ENCODE measurements at places on chromosomes 2 and 18.

DNA sequence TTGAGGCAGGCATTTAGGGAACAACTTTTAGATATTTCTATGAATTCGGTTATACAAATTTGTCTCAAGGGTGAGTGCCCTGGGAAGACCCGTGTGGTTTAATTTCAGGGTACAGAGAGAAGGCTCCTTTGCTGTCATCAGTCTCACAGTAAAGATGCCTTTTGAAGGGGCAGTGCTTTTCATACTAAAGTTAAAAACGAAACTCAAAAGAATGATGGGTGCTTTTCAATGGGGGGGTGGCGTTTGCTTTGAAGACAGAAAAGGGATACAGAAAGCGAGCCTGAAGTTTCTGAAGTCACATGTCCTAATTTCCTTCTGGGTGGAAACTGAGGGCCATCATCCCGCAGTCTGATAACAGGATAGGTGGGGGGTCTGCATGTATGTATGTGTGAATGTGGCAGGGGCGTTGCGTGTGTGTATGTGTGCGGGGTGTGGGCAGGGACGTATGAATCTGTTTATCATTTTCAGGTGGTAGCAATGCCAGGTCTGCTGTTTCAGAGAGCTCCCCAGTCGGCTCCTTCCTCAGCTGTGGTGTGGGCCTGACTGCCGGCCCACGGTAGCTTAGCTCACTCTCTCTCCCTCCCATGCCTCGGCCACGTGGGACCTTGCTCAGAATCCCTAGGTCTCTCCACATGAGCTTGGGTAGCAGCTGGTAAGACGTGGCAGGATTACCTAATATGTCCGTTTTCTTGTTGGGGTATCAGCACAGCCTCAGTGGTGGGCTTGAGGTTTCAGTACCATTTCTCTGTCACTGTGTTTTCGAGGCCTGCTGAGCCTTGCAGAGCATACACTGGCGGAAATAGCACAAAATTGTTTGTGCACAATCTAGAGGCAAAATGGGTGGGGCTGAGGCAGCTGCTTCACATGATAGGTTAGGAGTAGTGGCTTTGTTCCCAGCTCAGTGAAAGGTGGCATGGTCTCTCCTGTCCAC lies 32.7 kb downstream of the ARHGAP25 start:
- peak; percentile 19 for DNase-seq

DNA sequence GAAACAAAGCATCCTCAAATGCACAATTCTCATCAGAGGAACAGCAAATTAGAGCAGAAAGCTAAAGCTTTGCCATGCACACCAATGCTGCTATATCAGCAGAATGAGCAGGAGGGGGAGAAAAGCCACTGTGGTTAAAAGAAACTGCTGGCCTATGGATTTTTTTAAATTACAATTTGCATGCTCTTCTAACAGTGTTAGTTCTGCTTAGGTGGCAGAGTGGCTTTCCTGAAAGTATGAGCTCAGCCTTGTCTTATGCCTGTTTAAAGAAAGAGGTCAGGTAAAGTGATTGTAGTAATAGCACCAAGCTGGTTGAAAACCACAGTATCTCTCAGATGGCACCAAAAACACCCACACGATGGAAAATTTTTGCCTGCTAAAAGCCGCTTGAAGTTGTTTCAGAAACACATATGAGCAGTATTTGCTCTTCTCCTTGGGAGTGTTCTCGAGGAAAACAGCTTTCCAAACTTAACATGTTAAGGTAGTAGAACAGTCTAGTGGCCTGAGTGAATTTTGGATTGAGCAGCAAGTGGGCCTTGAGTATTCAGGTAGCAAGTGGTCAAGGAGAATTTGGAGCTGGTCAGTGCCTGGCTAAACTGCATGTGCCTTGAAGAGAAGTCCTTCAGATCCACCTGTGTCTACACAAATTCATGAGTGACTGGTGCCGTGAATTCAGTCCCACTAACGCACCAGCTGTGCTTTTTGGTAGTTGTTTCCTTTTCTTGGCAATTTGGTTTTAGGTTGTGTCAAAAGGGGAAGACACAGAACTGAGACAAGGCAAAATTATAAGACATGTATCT lies 19.6 kb upstream of the NDUFV2 start:
- no peak for DNase-seq

DNA sequence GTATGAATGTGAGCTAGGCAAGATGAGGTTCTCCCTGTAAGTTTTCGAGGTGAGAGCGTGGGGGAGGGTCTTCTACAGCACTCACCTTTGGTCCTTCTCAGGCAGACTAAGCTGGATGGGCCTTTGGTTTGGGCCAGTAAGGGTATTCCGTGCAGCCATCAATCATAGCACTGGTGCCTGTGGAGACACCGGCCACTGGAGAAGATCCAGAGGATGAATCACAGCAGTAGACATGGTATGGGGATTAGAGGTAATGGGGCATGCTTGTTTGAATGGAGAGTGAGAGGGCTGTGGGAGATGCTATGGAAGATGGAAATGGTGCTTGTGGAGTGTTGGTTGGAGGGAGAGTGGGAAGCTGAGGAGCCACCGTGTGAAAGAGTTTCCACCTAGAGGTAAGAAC lies 16.1 kb downstream of the MAPRE3 start:
- DNase-seq, result no peak

DNA sequence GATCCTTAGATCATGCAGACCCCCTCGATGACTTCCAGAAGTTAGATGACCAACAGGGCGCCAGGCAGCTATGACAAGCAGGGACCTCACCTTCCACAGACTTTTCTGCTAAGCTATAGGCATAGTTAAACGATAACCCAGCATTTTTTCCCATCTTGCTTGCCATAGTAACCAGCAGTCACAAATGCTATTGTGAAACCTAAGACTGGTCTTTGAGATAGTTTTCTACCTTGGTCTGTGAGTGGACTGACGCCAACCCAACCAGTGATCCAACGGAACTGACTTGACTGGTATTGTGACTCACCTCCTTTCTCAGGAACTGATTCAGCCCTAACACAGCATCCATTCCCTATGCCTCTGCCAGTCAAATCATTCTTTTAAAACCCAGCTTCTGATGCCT lies 361.2 kb downstream of the LRRTM4 start:
- DNase-seq, result no peak

DNA sequence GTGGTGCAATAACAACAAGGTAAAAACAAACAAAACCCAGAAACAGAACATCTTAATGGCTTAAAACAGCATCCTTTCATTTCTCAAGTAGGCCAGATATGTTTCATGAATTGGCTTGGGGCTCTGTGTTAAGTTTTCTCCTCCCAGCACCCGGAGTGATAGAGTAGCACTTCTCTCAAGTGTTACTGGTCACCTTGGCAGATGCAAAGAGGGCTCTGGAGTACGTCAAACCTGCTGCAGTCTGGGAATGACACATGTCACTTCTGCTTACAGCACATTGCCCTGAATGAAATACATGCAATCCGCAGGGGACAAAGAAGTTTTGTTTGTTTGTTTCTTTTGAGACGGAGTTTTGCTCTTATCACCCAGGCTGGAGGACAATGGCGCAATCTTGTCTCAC lies 639.3 kb downstream of the CNTNAP5 start:
- DNase-seq, result no peak

DNA sequence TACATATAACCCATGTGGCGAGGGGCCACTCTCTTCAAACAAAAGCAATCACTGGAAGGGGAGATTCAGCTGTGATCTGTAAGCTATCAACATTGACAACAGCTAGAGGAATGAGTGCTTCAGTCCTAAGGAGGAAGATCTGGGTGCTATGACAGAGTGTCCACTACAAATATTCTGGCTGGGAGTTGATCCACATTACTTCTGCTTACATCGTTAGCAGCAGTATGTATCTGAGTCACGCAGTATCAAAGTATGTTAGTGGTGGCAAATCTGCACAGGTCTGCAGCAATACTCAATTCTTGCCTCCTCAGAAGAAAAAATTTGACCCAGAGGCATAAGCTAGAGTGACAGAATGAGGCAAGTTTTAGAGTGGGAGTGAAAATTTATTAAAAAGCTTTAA lies 267.0 kb downstream of the PTH2R start:
- no peak for DNase-seq

DNA sequence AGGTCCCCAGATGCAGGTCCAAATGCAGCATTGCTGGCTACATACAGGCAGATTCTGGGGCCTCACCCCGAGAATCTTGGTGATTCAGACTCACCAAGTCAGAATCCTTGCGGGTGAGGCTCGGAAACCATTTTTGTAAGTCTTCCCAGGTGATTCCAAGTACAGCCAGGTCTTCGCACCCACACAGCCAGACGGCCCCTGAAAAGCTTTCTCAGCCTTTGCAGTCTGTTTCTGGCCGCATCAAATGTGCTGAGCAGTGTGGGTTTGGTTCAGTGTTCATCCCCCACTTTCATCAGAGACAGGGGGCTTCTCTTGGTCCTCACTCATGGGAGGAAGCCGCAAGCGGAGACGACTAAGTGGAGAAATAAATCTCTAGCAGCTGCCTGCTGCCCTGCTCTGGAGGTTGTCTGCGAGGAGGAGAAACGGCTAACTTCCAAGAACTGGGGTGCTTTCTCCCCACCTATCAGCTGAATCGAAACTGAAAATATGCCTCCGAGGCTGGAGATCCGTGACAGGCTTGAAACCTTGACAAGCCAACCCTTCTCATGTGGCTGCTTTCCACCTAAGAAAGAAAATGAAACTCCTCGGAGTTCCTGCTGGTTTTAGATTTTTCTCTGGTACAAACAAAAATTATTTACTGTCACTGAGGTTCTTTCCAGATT lies 8.9 kb upstream of the TMEM185B start:
- peak; percentile 15 for DNase-seq

- no peak for DNase-seq
Observed at GRCh38 chr18:27428120-27428519, 243.0 kb upstream of the CHST9 start.

GRCh38 chr18:40921845-40922629 lies 1033.0 kb upstream of the PIK3C3 start:
- no peak for DNase-seq

DNA sequence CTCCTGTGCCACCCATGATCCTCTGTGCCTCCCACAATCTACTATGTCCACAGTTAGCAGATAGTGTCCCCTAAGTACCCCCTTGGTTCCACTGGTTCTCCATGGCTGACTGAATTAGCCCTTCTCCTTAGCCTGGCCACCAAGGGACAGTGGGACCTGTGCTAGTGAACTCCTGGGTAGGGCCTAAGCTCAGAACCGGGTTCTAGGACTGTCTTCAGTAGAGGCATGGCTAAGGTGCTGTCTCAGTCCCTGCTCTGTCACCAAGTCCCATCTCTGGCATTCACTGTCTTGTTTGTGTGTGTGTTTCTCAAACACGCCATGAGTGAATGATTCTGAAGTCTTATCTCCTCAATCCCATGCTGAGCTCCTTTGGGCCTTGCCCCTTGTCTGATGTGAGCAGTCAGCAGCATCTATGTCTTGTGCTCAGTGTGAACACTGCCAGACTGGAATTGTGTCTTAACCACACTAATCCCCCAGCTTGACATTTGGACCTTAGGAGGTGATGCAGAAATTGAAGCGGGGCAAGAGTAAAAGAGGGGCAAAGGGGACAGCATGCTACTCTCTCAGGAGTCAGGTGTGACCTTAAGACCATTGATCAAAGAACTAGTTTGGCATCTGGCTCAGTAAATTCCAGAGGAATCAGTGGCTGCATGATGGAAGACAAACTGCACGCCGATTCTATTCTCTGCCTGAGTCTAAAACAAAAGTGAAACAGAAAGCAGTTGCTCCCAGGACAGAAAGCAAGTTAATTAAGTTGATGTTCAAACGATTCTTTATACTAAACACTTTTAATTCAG lies 190.5 kb downstream of the ALPK2 start:
- DNase-seq, result no peak

- DNase-seq, result no peak
Observed at GRCh38 chr2:152594022-152594766, 123.1 kb downstream of the PRPF40A start.

DNA sequence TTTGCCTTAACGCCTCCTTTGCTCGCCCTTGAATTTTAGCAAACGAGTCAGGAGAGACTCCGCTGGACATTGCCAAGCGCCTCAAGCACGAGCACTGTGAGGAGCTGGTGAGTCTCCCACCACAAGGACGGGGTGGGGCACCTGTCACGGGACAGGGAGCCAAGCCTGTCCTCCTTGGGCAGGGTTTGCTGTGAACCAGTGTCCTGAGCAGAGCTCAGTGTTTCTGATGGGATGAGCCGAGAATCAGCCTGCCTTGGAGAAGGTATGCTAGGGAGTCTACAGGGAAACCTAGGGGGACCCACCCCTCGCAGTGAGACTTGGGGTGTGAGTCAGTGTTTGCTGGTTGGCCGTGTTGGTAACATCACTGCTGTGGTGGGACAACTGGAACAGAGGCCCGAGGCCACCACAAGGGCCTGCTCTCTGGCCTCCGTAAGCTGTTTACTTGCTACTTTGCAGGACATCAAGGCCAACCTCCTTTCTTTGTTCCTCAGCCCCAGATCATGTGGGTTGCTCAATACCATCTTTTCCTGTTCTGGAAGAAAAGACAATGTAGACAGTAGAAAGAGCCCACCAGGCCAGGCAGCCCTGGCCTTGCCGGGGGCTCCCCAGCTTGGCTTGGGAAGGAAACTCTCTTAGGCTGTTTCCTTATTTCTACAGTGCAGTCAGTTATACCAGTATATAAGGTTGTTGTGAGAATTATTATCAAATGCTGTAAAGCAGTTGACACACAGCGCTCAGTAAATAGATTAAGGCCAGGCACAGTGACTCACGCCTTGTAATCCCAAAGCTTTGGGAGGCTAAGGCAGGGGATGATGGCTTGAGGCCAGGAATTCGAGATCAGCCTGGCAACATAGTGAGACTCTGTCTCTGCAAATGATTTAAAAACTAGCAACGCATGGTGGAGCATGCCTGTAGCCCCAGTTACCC lies 42.4 kb downstream of the ITGB1BP1 start:
- no peak for DNase-seq

DNA sequence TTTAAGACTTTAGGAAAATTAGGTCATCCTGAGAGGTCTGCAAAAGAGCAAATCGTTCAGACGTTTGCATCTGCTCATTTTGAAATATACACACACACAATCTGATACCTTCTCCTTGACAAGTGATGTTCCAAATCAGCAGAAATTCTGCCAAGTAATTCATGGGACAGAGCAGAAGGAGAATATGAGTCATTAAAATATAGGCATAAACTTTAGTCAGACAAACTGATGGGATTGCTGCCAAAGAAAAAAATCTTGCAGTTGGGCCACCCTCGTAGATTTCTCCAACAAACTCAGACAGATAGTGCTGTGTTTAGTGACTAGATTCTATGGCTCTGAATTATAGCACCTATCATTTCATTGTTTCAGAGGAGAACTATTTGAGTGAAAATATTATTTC lies 336.3 kb downstream of the NYAP2 start:
- DNase-seq, result no peak
